ELR (cell line): ENCODE measurements at places on chromosomes 11 and 22.
A peak's percentile ranks its signal among the peaks of the same experiment; 100 is the strongest.

- no peak for DNase-seq
Observed at GRCh38 chr22:20180640-20181039, 29.8 kb upstream of the CCDC188 start.

DNA sequence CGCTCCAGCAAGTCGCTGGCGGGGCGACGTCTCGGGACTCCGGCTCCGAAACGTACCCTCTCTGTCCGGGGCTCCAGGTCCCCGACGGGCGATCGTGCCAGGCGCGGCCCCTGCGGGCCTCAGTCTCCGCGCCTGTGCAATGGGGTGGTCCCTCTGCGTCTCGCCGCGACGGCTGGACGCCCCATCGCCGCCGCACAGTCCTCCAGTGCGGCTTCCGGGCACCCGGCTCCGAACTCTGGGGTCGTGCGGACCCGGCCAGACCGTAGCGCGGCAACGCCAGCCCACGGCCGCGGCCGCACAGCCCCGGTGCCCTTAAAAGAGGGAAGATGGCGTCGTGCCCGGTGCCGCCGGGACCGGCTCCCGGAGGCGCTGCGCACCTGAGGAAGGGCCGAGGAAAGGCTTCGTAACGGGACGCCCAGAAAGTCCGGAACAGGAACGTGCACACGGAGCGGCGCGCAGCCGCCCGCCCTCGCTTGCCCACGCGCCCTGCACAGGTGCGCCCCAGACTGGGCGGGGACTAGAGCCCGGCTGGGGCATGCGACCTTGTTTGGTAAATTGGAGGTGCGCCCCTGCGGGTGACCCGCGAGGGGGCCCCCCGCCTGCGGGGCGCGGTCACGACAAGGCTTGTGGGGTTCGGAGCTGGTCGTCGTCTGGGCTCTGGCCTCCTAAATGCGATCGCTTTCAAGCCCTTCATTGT, 525 bp downstream of the BIK start:
- DNase-seq: no peak

DNA sequence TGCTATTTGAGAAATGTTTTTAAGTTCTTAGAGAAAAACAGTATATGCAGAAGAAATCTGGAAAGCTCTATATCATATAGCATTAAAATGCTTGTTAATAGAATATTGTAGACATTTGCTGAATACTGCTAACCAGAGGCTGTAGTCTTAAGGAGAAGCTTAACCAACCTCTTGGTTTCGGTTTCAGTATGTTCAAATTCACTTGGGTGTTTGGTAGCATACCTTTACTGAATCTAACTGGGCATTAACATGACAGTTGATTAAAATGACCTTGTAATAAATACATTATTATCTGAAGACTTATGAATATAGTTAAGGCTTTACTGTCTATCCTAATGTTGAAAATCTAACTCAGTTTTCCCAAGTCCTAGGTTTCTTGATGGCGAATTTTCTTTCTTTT, 5.4 kb downstream of the PCF11 start:
- no peak for DNase-seq

- DNase-seq: peak; percentile 36
Observed at GRCh38 chr11:58628446-58628845, 6.0 kb downstream of the CNTF start.

- no peak for DNase-seq
Observed at GRCh38 chr11:44741976-44742375, 15.2 kb downstream of the TSPAN18 start.

DNA sequence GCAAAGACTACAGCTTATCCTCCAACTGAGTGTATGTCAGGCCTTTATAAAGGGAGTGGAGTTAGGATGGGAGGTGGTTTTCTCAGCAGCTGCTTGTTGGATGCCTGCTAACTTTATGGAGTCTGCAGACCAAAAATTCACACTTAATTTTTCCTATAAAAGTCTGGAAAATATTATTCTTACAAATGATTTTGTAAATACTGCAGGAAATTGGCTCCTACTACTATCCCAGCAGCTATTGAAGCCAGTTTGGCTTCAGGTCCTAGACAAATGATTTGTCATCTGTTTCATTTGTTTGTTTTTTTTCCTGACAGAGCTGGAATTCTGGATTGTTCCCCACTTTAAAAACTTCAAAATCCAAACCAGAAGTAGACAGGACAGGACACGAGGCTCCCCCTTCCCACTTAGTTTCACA, 292.5 kb downstream of the TMEM135 start:
- DNase-seq: no peak

GRCh38 chr11:73167363-73167954, 25.3 kb upstream of the FCHSD2 start:
- DNase-seq: no peak

DNA sequence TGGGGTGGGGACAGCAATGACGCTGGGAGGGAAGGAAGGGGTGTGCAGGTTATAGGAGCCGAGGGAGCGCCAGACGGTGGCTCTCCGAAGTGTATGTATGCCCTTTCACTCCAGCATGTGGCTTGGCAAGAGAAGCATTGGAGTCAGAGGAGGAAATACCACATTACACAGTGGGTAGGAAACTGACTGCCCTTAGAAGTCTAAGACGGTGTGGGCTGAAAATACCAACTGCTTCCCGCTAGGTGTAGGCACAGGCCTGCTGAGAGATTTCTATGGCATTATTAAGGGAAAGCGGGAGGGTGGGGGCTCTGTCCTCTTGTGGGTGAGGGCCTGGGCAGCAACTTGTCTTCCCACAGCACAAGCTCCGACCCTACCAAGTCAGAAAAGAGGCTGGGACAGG, 44.7 kb downstream of the CACNG2 start:
- no peak for DNase-seq

GRCh38 chr22:28198692-28199091, 279.6 kb upstream of the PITPNB start:
- no peak for DNase-seq
